ENCODE measurements at places on chromosomes 2 and 18.

DNA sequence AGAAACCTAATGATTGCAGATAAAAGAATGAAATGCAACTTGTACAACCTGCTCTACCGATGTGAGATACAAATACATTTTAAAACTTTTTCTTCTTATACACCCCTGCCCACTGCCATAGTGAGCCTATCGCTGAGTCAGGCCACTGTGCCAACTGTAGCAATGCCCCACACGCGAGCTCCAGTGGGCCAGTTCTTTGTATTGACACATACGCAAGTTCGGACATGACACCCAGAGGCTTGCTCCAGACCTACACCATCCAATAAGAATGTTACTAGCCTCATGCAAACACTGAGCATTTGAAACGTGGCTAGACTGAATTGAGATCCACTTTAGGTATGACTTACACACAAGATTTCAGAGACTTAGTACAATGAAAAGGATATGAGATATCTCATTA lies 340.1 kb downstream of the ARHGAP15 start:
- no peak for DNase-seq

DNA sequence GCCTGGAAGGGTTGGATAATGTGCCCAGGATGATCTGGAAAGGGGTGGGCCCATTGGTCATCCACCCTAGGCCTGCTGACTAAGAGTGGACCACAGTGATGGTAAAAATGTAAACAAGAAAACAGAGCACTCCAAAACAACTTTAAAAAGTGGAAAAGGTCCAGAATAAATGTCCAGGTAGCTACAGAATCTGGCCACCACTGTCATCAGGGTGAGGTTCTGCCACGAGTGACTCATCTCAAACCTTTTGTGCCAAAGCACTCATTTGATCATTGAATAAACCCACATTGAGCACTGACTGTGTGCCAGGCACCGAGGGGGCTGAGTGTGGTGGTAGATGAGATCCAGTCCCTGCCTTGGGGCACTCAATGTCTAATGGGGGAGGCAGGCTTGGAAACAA lies 64.9 kb downstream of the EMX1 start:
- DNase-seq: no peak

DNA sequence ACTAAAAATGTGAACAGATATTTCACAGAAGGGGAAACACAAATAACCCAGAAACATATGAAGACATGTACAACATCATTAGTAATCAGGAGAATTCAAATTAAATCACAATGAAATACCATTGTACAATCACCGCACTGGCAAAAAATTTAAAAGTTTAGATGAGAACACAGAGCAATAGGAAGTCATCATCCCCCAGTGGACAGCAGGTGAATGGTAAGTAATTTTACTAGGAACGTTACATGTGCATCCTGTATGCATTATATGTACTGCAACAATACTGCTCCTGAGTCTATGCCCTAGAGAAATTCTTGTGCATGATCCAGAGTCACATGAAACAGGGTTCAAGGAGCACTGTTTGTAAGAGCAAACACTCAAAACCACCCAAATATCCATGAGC lies 713.8 kb downstream of the NRXN1 start:
- no peak for DNase-seq

DNA sequence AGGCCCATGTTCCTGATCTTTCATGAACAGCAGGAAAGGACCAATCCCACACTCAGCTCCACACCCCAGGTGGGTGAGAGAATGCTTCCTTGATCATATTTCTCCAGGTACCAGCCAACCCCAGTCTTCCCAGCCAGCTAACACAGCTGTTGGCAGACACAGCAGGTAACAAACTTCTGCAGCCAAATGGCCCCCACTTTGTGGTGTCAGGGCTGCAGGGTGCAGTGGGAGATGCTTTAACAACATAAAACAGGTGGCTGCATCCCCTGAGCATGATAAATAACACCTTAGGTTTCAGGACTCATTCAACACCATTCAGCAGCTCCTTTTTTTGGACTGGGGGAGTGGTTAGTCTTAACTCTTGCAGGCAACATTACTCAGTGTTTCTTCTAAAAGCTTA lies 76.7 kb upstream of the ACAA2 start:
- DNase-seq: no peak

GRCh38 chr2:128369602-128370467 lies 51.2 kb upstream of the HS6ST1 start:
- no peak for DNase-seq

DNA sequence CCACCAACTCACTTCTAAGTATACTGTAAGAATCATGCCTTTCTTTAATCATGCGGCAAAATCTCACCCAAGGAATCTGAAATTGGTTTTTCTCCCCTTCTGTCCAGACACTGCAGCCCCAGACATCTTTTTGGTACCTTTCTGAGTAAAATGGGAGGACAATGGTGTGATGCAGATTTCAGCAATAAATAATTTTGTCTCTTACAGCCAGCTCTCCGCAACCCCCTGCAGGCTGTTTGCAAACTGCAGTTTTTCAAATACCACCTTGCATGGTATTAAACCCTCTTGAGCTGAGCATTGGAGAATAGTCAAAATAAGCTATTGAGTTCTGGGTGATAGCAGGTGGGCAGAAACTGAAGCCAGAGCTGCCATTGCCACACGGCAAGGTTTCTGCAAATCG lies 32.2 kb downstream of the GPR39 start:
- no peak for DNase-seq

- no peak for DNase-seq
These were observed 87.0 kb upstream of the ITGA6 start for GRCh38 chr2:172340394-172340793.

- no peak for DNase-seq
These were observed 478.8 kb downstream of the PTPRM start for GRCh38 chr18:8045884-8046281.

DNA sequence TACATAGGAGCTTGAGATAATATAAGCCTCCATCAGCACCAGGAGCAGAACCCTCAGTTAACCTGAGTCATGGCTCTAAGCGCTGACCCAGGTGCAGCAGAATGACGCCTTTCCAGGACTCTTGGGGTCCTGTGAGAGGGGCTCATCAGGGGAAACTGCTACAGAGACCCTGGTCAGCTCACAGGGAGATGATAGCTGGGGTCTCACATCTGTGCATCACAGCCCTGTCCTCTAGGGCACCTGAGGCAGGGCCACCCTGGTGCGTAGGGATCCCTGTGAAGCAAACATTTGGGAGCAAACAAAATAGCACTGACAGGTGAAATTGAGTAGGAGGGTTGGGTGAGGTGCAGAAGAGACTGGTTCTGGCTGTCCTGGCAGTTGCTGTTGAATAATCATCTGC lies 219.2 kb downstream of the SH3RF3 start:
- no peak for DNase-seq

- peak; percentile 70 for DNase-seq
These were observed 278.0 kb downstream of the NEDD4L start for GRCh38 chr18:58321986-58322385.

DNA sequence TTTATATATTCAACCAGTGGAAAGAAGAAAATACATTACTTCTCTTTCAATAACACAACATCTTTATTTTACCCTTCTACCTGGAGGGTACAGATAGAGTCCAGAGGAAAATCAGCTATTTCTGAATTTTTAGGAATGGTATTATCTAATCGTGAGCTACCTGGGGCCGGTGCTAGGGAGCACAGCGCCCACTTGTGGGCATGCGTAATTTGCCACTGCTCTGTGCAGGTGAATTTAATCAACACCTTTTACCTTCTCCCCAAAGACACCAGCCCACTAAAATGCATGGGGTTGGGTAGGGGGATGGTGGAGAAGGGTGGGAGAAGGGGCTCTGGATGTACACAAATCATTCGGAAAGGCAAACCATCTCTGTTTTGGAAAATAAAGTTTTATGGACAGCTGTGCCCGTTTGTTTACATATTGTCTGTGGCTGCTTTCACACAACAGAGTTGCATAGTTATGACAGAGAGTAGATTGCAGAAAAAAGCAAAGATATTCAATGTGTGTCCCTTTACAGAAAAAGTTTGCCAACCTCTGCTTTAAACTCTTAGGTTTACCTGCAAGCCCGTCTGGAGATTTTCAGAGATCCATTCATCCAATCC lies 51.5 kb upstream of the DCC start:
- DNase-seq: no peak

- no peak for DNase-seq
These were observed 25.9 kb downstream of the AQP4 start for GRCh38 chr18:26839609-26840008.

Measured in GM04504 (cell line).